ENCODE measurements at places on chromosomes 2 and 18.

DNA sequence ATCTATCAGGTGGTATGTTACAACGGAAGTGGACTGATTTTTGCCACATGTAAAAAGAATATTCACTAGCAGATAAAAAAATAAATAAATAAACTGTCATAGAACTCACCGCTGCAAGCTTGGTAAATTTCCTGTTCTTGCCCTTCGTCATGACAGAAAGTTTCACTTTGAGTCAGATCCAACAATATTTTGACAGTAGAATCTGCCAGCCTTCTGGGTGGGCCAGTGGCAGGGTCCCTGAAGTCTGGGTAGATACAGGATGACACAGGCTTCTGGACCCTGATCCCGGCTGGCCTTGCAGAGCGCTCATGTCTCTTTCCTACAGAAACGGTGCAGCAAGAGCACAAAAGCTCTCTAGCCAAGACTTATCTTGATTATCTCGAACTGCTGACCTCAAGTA, 97.8 kb upstream of the PMAIP1 start:
- no peak for DNase-seq

DNA sequence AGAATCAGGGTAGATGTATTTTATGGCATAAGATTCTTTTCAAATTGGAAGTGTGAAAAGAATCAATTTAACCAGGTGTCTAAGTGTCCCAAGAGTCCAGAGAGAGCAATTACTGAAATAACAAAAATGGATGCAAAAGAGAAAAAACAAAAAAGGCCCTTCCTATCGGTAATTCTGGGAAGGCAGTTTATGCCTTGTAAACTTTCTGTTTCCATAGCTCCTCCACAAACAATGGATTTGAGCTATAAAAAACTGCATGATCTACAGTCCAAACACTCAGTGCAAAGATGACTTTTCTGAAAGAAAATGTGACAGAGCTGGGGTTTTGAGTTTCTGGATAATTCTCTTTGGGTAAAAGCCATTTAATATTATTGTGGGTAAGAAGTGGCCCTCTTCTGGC, 366.1 kb downstream of the EN1 start:
- DNase-seq: no peak

GRCh38 chr18:55064760-55065159, 105.5 kb upstream of the CCDC68 start:
- DNase-seq: no peak

- no peak for DNase-seq
Observed at GRCh38 chr2:13666582-13667414, 950.1 kb downstream of the TRIB2 start.

DNA sequence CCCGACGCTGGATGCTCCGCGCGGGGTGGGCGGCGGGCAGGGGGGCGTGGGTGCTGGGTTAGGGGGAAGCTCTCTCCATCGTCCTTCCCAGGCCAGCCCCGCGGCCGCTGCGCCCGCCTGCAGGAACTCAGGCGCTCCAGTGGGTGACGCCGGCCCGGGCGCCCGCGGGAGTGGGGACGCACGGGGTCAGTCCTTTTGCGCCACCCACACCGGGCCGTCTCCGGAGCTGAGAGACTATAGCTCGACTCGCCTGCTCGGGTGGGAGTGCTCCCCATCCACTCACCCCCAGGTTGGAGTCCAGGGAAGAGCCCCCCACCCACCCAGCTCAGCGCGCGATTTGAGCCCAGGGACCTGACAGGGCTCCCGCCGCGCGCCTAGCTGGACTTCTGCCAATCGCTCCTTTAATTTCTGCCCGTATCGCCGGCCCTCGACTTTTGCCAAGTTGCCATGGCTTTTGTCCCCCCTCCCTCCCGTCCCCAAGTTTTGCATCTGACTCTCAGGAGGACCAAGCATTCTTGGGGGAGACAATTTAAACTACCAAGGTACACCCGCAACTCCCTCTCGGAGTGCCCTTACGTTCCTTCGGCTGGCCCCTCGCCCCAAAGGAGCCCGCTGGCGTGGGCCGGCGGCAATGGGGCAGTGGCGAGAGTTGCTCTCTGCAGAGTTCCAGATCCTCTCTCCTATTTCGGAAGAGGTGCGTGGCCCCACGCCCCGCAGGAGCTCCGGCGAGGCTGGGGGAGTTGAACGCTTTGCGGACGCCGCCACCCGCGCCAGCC, 205.8 kb upstream of the SMAD2 start:
- DNase-seq: no peak

DNA sequence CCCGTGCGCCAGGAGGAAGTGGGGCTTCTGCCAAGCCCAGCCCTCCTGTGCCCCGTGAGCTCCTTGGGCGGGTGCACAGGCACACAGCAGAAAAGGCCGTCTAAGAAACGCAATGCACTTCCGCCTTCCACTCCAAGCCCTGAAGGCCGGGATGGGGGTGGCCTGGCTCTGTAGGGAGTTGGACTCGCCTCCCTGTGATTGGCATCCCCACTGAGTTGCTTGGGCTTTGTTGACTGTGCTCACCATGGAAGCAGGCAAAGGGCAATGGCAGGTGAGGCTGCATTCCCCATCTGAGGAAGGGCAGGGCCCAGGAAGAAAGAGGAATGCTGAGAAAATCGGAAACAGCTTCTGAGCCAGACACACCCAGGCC, 66.8 kb downstream of the CRACDL start:
- DNase-seq: no peak

- no peak for DNase-seq
Observed at GRCh38 chr2:27049422-27050280, 1.8 kb upstream of the AGBL5 start.

- DNase-seq: no peak
Observed at GRCh38 chr18:75226956-75227316, 16.3 kb downstream of the TSHZ1 start.

- DNase-seq: no peak
Observed at GRCh38 chr18:28045880-28046279, 131.1 kb downstream of the CDH2 start.

Measured in CMK (cell line).